Activated CD4-positive, alpha-beta T cell treated with anti-CD3 and anti-CD28 coated beads for 48 hours (primary cell): ENCODE measurements at places on chromosomes 11 and 22.

- no peak for DNase-seq
Measured at GRCh38 chr11:57639321-57640067, 10.2 kb downstream of the YPEL4 start.

- no peak for DNase-seq
Measured at GRCh38 chr11:69836401-69836800, 17.2 kb upstream of the FGF3 start.

GRCh38 chr11:129249923-129250322 lies 57.8 kb upstream of the ARHGAP32 start:
- DNase-seq: no peak

DNA sequence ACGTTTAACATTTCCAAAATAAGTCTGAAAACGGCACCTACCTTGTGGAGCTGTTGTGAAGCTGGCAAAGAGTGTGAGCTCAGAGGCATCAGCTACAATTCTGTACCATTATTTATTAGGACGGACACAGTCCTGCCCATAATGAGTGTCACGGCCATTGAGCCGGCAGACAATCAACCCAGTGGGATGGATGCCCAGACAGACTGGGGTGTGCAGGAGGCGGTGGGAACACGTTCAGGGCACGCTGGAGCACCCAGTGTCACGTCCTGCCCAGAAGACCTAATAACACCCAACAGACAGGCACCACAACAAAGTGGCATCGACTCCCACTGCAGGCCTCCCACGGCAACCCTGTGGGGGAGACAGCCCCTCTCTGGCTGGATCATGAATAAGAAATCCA lies 34.5 kb downstream of the TPST2 start:
- no peak for DNase-seq

- DNase-seq: peak; percentile 55
Measured at GRCh38 chr22:38756711-38757463, 1.1 kb upstream of the SUN2 start.

- DNase-seq: no peak
Measured at GRCh38 chr11:20457934-20458680, 70.6 kb downstream of the PRMT3 start.

- DNase-seq: no peak
Measured at GRCh38 chr11:49405743-49406142, 197.3 kb upstream of the FOLH1 start.

DNA sequence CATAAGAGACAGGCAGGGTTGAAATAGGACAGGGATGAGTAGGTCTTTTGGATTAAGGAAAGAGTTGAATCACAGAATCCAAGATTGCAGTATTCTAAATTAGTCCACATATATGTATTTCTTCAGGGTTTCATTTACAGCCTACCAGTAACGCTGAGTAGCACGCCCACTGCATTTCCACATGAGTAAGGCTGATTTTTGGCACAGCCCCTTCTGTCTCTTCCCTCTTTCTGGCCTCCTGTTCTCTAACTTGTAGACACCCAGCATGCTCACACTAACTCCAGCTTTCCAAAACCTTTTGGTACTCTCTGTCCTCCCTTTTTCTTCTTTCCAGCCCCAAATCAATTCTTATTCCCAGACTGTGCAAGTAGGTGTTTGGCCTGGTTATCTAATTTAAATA lies 3.7 kb upstream of the SIK2 start:
- DNase-seq: no peak

DNA sequence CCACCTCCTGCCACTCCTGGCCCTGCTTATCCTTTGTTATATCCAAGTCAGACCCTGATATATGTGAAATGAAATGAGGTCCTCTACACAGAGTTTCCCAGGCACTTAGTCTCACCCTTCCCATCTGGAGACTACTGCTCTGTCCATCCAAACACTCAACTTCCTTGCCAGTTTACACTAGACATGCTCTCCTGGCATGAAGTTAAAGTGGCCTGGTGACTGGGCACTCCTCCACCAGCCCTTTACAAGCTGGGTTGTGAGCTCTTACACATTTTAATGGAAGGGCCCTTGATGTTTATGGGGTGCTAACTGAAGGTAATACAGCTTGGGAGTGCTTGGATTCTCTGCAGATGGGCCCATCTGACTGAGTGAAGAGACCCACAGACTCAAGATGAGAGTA lies 216.1 kb upstream of the NARS2 start:
- DNase-seq: no peak

DNA sequence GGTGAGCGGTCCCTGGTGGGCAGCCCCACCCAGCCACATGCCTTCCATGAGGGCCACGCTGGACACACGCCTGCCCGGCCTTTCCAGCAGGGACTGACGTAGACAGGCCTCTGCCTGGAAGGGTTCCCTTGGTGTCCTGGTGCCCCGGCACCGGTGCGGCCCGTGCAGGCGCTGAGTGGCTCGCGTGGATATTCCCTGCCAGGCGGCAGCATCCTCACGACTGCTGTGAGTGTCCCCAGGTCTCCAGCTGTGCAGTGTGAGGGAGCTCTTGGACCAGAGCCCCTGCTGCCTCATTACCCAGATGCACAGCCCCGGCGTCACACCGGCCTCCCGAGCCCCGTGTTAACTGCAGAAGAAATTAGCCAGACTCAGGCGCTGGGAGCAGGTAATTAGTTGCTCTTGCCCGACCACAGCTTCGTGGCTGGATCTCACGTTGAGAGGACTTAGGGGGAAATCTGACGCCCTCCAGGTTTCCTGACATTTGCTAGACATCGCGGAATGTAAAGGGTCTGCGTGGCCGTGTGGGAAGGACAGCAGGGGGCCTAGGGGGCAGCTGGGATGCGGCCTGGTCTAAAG lies 1196.3 kb downstream of the BRD1 start:
- DNase-seq: no peak

DNA sequence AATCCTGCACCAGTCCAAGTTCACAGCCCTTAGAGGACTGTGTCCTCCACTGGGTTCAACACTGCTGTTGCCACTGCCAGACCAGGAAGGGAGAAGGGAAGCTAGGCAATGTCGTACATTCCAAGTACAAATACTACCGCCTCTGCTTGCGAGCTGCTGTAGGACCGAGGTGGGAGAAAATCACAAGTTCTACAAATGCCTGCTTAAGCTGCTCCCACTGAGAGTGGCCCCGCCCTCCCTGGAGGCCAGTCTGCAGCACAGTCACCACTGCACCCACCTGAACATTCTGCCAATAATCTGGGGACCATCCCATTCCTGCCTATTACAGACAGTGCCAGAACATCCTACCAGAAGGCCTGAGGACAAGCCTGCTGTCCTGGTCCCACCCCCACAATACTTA lies 707.5 kb upstream of the ANO5 start:
- DNase-seq: no peak

GRCh38 chr11:105867742-105868141 lies 154.3 kb downstream of the MSANTD4 start:
- DNase-seq: no peak

DNA sequence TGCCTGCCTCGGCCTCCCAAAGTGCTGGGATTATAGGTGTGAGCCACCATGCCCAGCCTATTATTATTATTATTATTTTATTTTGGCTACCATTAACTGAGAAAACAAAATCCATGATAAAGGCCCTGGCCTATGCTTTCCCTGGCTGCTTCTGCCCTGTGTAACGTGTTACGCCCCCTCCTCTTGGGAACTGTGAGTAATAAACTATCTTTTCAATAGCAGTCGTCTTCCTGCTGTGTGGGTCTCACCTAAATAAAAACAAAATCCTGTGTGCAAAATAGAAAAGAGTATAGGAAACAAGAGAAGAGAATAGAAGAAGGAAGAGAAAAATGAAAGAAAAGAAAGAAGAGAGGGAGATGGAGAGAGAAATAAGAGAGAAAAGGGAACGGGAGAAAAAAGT lies 237.0 kb downstream of the MIAT start:
- DNase-seq: no peak

DNA sequence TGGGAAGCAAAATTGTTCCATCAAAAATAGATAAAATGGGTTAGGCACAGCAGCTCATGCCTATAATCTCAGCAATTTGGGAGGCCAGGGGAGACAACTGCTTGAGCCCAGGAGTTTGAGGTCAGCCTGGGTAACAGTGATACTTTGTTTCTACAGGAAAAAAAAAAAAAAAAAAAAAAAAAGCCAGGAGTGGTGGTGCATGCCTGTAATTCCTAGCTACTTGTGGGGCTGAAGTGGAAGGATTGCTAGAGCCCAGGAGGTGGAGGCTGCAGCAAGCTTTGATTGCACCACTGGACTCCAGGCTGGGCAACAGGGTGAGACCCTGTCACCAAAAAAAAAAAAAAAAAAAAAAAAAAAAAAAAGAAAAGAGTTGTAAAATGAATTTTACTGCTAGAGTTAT lies 49.6 kb downstream of the KIF18A start:
- no peak for DNase-seq

- no peak for DNase-seq
Measured at GRCh38 chr11:106717222-106717621, 301.1 kb downstream of the GUCY1A2 start.

- no peak for DNase-seq
Measured at GRCh38 chr22:49333206-49333605, 494.5 kb downstream of the BRD1 start.
